OCI-M1 (cell line): ENCODE measurements at places on chromosomes 2 and 18.

DNA sequence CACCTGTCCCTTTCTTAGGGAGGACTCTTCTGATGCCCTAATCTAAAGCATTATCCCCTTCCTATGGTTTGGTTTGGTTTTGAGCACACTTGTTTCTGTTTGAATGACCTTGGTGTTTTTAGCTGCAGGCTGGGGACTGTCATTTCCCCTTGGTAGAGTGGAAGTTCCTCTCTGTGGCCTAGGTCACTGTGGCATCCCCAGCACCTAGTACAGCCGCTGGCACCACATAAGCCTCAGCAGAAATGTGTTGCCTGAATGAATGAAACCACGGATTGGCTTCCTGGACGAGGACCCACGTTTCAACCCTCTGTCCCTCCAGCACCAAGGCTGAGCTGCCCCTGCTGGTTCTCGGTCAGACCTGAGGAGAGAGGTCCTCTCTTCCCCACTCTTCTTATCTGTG is 159.9 kb downstream of the CTIF start:
- no peak for DNase-seq

DNA sequence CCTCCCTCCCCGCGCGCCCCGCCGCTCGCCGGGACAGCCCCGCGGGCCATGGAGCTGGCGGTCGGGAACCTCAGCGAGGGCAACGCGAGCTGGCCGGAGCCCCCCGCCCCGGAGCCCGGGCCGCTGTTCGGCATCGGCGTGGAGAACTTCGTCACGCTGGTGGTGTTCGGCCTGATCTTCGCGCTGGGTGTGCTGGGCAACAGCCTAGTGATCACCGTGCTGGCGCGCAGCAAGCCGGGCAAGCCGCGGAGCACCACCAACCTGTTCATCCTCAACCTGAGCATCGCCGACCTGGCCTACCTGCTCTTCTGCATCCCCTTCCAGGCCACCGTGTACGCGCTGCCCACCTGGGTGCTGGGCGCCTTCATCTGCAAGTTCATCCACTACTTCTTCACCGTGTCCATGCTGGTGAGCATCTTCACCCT is 865 bp downstream of the GALR1 start:
- DNase-seq: no peak

DNA sequence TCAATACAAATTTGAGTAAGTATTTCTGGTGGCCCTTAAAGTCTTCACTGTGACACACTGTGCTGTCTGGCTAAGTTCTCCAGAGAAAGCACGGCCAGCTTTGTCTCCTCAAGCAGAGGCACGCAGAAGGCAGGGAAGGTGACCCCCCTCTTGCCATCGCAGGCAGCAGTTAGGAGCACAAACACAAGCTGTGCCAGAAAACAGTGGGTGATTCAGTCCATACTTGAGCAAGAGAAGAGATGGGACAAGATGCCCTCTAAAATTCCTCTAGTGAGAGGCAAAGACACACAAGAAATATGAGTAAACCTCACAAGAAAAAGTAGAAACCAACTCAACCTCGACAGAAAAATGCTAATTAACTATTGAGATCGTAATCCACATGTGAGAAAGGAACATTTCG is 9.8 kb downstream of the MCEE start:
- DNase-seq: no peak

- no peak for DNase-seq
Observed at GRCh38 chr2:134299334-134299733, 45.5 kb downstream of the MGAT5 start.

- DNase-seq: no peak
Observed at GRCh38 chr18:48186131-48186766, 222.9 kb downstream of the ZBTB7C start.

DNA sequence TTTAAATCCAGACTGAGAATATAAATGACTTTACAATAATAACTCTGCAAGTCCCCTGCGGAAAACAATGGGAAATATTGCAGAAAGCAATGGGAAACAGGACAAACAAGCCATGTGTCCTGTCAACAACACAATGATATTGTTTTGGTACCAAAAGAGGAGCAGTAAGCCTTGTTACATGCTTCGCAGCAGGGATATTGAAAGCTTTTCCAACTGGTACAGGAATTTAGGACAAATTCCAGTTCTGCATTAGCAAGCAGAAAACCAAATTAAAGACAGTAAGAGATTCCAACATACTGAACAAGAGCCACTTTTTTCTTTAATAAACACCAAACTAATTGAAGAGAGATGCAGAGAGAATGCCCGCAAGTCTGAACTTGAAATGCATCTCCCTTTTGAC is 30.0 kb downstream of the FRZB start:
- DNase-seq: no peak

DNA sequence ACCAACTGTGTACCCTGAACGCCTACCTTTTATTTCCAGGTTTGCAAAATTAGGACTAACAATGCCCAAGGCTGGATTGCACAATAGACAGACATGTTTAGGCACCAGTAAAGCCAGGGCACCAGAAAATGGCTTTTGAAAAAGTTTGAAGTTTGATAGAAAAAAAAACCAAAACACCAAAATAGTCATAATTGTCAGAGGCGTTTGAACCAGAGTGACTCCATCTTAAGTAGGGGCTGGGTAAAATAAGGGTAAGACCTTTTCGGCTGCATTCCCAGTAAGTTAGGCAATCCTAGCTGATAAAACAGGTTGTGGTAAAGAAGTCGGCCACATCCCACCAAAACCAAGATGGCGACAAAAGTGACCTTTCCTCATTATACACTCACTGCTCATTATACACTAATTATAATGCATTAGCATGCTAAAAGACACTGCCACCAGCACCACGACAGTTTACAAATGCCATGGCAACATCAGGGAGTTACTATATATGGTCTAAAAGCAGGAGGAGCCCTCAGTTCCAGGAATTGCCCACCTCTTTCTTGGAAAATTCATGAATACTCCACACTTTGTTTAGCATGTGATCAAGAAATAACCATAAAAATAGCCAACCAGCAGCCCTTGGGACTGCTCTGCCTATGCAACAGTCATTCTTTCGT is 105.1 kb upstream of the MSH2 start:
- DNase-seq: peak; percentile 98

DNA sequence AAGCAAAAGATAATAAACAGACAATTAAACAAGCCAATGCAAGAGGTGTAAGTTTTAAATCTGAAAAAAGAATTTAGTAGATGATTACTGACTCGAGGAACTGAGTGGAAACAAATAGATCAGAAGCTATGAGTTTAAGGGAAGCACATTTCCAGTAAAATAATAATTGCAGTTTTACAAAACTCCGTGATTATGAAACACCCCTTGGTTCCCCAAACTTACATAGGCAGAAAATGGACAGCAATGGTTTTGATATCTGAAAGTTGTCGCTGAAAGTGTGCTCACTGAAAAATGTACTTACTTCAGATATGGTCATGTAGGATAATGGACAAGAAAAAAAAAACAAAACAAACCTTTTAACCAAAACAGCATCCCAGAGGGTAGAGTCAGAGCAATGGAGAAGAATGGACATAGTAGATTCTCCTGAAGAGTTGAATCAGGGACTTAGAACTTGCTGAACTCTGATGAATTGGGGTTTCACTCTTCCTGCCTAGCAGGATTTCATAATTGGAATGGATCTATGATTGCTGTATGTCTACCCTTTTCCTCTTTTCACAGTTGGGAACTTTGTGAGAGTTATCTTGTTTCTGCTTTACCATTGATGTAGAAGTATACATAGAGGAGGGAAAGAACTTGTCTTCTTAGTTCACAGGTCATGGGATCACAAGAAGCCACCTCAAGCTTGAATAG is 305.6 kb upstream of the ZEB2 start:
- DNase-seq: no peak

DNA sequence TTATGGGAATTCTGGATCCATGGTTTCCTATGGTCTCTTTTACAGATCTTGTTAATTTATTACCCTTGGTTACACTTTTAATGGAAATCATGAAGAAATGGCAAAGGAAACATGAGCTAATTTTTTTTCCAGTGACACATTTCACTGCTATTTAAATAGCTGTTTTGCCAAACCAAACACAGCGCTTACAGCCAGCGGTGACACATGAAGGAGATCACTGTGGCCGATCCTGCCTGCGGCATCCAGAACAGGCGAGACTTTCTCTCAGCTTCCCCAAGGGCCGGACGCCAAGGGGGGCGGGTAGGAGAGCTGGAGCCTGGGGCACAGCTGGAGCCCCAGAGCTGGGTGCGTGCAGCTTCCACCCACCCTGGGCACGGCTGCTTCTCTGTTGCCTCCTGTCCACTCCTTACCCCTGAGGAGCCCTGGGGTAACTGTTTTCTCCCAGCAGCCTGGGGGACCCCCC is 81.4 kb upstream of the PKDCC start:
- DNase-seq: no peak

- no peak for DNase-seq
Observed at GRCh38 chr2:65504201-65504600, 71.8 kb upstream of the SPRED2 start.

GRCh38 chr2:268323-268722 is 3.6 kb downstream of the ACP1 start:
- DNase-seq: no peak

DNA sequence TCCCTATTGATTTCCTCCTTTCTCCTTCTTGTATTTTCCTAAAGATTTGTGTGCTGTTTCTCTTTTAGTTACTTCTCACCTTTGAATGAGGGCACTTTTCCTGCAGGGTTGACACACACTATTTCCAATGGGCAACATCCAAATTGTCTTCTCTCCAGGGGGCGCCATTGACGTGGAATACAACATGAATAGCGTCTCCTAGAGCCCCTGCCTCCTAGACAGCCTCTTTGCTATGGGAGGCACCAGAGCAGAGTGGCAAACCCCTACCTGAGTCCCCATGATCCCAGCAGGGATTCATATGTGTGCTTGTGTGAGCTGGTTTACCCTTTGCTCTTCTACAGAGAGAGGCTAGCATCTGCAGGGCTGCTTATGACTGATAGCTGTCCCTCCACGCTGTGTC is 61.3 kb upstream of the ITSN2 start:
- DNase-seq: peak; percentile 79

DNA sequence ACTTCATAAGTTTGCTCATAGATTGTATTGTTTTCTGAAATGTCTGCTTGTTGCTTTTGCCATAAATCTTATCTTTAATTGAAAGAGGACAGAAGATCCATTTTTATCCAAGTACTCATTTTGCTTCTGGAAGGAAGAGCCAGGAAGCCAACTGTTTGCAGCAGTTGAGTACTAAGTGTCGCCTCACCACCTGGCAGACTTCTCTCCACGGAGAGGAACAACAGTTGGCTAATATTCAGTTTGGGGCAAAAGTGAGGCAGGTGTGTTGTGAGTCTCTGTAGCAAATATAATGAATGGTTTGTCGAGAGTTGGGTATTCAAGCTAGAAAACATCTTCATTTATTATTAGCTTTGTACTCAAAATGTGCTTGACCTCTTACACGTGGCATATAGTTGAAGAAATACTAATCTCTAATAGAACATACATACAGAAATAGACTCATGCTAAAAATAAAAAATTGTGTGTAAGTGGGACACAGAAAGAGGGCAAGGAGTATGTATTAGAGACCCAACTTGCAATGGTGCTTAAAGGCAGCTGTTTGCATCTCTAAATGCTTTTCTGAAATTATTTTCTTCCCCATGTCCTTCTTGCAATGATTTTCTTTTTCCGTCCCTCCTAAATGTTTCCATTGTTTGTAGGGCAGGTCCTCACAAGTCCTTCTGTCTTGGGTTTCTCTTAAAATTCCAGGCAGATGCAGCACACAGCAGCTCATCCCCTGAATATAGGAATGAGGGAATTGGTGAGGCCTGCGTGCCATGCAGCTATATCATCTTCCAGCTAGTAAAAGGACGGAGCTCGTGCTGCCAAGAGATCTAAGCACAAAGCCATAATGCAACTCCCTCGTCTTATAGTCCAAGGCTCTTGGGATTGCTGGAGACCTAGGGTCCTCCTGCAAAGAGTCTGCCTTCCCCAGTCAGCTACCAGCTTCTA is 44.8 kb upstream of the MAP3K20 start:
- no peak for DNase-seq

- no peak for DNase-seq
Observed at GRCh38 chr2:88680266-88680902, 11.1 kb upstream of the RPIA start.

- DNase-seq: no peak
Observed at GRCh38 chr2:19357402-19358241, 801 bp downstream of the OSR1 start.

DNA sequence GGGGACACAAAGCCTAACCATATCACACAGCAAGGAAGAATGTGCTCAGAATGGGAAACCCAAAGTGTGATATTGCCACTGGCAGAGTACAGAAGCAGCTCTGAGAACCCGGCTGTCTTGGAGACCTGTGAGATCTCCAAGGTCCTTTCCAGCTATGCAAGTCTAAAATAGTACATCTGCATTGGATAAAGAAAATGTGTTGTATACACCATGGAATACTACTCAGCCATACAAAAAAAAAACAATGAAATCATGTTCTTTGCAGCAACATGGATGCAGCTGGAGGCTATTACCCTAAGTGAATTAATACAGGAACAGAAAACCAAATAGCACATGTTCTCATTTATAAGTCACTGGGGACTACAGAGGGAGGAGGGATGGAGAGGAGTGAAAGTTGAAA is 36.5 kb upstream of the RFX8 start:
- DNase-seq: no peak

GRCh38 chr2:150207979-150208378 is 279.5 kb downstream of the RND3 start:
- no peak for DNase-seq

GRCh38 chr2:106178716-106179115 is 15.4 kb downstream of the UXS1 start:
- DNase-seq: no peak

GRCh38 chr18:34339155-34339554 is 114.4 kb upstream of the NOL4 start:
- no peak for DNase-seq

GRCh38 chr2:171966688-171967087 is 33.1 kb upstream of the METAP1D start:
- no peak for DNase-seq

- DNase-seq: no peak
Observed at GRCh38 chr18:51048190-51048589, 18.2 kb downstream of the SMAD4 start.

GRCh38 chr2:43024515-43025011 is 201.8 kb downstream of the ZFP36L2 start:
- peak; percentile 64 for DNase-seq

GRCh38 chr18:2853173-2853925 is 6.5 kb downstream of the EMILIN2 start:
- no peak for DNase-seq

GRCh38 chr2:12277241-12278034 is 439.3 kb upstream of the TRIB2 start:
- peak; percentile 96 for DNase-seq

DNA sequence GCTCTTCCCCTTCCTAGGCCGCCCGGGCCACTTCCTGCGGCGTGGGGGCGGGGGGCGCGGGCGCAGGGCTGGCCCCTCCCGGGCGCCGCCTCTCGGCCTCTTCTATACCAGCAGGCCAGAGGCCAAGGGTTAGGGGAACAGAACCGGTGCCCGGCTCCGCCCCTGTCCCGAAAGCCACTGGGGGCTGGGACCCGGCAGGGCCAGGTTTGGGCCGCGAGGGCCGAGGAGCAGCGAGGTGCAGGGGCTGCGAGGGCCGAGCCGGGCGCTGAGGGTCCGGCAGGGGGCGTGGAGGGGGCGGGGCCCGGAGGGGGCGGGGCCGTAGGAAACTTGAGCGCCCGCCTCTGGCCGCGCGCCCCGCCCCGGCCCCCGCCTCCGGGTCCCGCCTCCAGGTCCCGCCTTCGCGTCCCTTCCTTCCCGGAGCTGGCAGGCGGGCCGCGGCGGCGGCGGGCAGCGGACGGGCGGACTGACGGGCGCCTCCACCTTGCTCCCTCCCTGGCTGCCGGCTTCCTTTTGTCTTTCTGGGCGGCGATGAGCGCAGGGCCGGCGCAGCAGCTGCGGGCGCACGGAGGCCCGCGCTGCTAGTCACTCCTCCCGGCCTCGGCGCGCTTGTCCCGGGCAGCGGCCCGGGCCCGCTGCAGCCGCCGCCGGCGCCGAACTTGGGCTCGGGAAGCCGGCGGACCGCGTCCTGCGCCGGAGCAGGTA is at the start of gene HPCAL1:
Gene HPCAL1 (plus strand): TSS at position 426 of the 702 bp plus-strand sequence. CDS start 116,854 bp downstream, outside the sequence.
- DNase-seq: peak; percentile 98
